ENCODE measurements at places on chromosomes 16 and 17.

- no peak for DNase-seq
These were observed 20.4 kb downstream of the GAS7 start for GRCh38 chr17:10177913-10178505.

DNA sequence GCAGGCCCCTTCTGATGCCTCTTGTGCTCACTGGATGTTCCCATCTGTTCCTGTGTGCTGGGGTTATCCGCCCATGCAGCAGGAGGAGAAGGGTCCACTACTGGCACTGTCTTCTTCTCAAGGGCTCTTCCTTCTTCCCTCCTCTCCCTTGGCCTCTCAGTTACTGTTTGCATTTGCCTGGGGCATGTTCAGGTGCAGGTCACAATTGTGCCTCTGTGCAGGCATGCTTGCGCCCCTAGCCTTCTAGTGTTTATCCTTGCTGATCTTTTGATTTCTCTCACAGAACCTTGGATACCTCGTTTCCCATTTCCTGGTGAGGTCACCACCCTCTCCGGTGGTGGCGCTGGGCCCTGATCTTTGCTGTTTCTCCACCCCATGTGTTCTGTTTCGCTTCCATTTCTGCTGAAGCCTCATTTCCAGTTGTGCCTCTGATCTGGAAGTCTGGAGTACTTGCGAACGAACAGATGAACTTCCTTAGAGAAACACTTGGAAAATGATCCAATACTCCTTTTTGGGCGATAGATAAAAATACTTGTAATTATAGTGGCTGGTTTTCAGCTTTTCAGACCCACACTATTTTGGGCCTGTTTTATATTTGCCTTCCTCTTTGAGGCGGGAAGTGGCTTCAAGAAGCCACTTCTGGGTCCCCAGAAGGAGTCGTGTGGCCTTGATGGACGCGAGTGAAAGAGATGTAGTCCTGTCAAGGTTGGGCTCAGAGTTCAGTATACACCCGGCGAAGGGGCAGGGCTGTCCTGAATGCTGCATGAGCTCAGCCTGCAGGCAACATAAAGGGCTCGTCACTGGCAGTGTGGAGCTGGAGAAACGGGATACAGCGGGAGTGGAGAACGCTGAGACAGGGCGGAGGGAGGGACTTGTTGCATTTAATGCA is 312.9 kb downstream of the SNX29 start:
- DNase-seq: no peak

- peak; percentile 62 for DNase-seq
These were observed 21.5 kb downstream of the RPH3AL start for GRCh38 chr17:330993-331701.

DNA sequence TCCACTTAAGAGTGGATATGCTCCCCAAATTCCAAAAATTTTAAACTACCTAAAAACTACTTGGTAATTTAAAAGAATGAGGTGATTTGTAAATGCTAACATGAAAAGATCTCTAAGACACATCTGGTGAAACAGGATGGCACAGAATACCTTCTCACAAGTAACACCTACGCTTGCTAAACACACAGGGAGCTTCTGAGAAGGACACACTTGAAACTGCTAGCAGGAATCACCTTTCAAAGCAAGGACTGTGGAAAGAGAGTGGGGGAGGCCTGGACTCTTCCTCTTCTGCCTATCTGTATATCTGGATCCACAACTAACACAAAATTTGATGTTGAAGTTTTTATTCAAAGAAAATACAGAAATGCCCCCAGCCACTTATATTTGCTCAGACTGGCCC is 52.4 kb downstream of the CYTH1 start:
- DNase-seq: no peak

GRCh38 chr17:28398280-28398981 is 7.6 kb downstream of the SLC46A1 start:
- DNase-seq: no peak

DNA sequence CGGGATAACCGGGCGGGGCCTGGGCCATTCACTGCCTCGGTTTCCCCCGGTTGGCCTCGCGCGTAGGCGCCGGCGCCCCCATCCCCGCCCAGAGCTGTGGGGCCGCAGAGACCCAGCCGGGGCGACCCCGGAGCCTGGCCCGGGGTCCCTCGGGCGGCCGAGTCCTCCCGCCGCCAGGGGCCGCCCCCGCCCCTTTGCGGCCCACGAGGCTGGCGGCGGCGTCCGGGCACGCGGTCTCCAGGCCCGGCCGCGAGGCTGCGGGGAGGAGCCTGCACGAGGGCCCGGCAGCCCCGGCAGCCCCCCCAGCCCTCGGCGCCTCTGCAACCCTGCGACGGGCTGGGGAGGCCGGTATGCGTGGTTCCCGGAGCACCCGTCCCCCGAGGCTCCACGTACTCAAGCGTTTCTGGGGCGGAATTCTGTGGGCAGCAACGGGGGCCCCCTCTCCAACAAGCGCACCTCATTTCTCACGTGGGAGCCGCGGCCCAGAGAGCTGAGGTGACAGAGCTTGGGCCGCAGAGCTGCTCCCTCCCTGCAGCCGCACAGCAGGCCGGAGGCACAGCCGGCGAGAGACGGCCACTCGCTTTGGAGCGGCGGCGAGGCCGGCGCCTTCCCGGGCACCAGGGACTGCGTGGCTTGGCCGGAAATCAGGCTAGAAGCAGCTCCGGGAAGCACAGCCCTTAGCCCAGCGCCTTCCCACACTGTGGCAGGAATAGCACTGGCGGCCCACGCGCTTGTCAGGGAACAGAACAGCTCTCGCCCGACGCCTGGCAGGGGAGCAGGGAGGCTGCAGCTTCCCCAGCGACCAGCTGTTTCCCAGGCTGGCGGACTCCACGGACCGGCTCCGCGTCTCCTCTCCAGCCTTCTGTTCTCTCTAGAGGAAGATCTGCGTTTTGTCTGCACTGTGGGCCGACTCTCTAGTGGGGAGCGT is 867 bp upstream of the LIMD2 start:
- peak; percentile 56 for DNase-seq

GRCh38 chr17:63798572-63799106 is 24.7 kb downstream of the DDX42 start:
- no peak for DNase-seq

DNA sequence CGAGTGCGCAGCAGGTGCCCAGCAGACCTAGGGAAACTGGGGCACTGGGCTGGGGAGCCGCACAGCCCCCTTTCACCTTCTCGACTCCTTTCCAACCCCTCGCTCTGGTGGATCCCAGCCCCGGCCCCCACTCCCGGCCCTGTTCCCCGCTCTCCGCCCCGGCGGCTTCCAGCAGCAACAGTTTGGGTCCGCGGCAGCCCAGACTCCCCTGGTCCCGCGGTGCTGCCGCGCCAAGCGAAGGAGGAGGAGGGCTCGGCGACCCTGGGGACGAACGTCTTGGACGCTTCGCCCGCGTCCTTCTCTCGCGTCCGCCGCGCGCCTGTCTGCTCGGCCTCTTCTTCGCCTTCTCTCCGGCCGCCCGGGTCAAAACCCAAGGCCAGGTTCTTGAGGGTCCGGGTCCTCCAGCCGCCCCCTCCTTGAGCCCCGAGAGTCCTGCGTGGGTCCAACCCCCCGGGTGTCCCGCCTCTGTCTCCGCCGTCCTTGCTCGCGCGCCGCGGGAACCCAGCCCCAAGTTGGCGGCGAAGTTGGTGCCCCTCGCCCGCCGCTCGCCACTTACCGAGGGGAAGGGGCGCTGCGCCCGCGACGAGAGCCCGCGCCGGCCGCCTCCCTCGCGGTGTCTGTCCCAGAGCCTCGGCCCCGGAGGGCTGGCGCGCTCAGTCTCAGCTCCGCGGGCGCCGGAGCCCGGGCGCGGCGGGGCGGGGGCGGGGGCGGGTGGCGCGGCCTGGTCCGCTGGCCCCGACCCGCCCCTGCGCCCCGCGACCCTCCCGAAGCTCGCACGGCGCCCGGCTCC is 1.4 kb upstream of the GRIN2C start:
- DNase-seq: no peak

DNA sequence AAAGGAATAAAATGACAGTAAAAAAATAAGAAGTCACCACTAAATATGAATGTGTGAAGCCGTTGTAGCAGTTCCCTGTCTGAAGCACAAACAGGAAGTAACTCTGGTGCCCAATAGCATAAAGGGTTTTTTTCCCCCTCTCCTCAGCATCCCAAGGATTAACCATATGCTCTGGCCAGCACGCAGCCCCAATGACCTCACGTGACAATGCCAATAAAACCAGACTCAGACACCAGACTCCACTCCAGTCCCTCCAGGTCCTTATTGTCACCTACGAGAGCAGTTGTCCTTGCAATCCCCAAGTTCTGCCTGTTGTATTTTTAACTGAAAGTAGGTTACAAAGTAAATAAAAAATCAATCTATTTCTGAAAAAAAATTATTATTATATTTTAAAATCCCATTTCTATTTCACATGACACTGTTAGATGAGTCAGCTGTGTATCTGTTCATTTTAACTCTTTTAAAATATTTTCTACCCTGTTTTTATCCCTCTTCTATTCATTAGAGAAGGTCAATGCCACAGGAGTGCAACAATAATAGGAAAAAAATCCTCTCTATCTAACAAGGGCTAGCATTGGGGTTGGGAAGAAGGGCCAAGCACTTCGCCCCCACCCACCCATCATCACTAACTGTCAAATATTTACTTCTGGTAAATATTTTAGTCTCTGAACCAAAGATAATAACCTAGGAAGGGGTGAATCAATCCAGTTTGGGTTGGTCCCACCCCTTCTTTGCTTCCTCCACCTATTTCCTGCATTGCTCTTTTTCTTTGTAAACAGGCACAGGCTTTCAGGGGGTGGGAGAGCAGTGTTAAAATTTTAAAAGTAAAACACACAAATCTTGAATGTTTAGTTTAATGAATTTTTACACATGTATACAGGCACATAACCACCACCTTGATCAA is 6.6 kb downstream of the PRAC1 start:
- DNase-seq: no peak

DNA sequence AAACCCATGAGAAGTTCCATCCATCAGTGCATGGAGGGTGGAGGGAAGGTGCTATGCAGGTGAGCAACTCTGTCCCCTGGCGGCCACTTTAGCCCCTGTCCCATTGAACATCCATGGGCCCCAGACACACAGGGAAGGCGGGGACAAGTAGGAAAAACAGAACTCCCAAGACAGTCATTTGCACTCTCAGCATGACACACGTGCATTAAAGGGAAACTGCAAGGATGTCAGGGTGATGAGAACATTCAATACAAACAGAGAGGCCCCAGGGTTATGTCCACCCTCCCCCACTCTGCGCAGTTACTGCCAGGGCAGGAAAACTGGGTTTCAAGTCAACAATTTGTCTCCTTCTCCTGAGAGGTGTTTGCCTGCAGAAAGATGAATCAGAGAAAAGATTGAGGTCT is 44.0 kb upstream of the AKTIP start:
- no peak for DNase-seq

DNA sequence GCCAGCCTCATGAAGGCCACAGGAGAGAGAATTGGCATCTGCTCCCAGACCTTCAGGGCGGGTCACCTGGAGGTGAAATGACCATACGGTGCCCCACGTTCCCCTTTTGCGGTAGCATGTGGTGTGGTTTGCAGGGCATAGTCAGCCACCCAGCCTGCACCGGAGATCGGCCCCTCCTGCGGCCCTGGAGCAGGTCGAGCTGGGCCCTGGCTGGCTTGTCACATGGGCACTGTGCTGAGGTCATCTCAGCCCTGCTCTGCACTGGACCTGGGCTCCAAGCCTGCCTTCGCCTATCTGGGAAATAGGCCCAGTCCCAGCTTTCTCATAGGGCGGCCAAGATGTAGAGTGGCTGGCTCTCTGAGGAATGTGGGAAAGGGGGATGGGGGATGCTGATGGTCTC is 16.2 kb downstream of the GSE1 start:
- no peak for DNase-seq
